ENCODE measurements at places on chromosomes 7 and 10. TPM values are rescaled to one million over a fixed set of nuclear protein-coding genes. Genes with fewer than 3 reads are reported as not detected.
A peak's percentile ranks its signal among the peaks of the same experiment; 100 is the strongest.

DNA sequence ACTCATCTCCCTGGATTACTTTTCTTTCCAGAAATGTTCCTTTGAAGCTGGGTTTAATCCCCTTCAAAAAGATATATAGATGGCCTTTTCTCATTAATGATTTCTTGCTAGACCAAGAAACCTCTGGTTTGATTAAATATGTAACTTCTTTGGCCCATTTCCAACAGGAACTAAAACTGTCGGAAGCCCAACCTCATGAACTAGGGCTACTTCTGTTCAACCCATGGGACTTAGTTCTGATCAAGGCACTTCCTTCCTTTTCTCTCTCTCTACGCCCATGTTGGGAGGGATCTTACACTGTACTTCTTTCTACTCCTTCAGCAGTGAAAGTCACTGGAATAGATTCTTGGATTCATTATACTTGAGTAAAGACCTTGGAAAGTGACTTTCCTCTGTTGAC is 83.6 kb downstream of the TMEM106B start:
- ATAC-seq = no peak

- no peak for ATAC-seq
Observed at GRCh38 chr10:27457261-27457945, 46.7 kb upstream of the RAB18 start.

- ATAC-seq = no peak
Observed at GRCh38 chr10:120327675-120328074, 129.4 kb upstream of the PLPP4 start.

DNA sequence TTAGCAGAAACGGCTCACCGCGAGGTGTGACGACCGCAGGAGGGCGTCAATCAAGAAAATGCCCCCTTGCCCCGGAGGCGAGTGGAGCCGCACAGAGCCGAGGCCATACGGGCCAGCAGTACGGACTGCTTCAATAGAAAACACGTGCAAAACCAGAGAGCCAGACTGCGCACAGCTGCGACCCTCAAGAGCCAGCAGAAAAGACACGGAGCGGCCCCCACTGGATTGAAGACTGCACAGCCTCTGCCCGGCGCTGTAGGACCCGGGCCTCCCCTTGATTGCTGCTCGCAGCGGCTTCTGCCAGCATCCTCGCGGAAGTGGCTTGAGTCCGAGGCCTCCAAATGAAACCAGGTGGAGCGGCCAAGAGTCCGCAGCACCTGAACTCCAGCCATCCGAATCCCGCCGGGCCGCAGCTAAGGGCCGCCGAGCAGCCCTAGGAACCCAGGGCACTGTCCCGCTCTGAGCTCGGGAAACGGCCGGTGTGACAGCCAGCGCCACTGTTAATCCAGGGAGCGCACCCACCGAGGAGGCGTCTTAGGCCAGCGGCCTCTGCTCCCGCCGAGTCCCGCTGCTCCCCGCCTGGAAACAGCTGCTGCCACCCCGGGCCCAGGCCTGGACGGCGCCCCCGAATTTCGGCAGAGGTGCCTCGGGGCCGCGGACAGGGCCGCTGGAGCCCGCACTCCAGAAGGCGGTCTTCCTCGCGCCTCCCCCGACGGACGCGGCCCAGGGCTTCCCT is 660 bp upstream of the HHEX start:
- peak; percentile 30 for ATAC-seq

- ATAC-seq = peak; percentile 31
Observed at GRCh38 chr10:78471723-78472550, 438.3 kb downstream of the RPS24 start.

GRCh38 chr7:6575281-6576023 is 1.8 kb upstream of the ZDHHC4 start:
- ATAC-seq = no peak

Gene SFTPD
- 2.2 TPM for total RNA-seq

Gene GPNMB
- 66.5 TPM for total RNA-seq

Gene PWWP2B
- total RNA-seq = 17.1 TPM
